Adrenal gland (tissue), 19 donors: ENCODE measurements at places on chromosomes 12 and 14. TPM values are rescaled to one million over a fixed set of nuclear protein-coding genes. Genes with fewer than 3 reads are reported as not detected.

DNA sequence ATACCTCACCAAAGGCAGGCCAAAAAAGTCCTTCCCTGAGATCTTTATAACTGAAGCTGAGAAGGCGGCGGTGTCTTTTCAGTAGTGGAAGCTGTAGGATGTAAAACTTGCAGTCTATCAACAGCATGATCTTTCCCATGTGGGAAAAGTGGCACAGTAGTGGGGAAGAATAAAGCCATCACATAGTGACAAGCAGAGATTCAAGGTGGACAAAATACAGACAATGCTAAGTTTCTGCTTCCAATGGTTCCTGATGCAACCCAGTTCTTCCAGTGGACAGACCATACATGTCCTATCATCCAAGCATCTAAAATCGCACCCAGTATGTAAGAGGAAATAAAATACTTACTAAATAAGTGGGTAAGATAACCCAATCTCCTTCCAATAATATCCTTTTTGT, 4.1 kb downstream of the RPS6KA5 start:
- DNase-seq, result no peak
- no peaks in the 10 kb centered on the region for H3K36me3 ChIP-seq
- peaks cover under 1% of the 10 kb centered on the region for H3K4me1 ChIP-seq
- no peak overlapping the region for H3K27ac ChIP-seq
- H3K27me3 ChIP-seq, result no peaks in the 10 kb centered on the region
- no peak overlapping the region for H3K4me3 ChIP-seq

GLIPR1L1 gene
- total RNA-seq, result not detected

- no peaks in the 10 kb centered on the region for H3K27me3 ChIP-seq
- no peak overlapping the region for H3K27ac ChIP-seq
- H3K36me3 ChIP-seq, result no peaks in the 10 kb centered on the region
- DNase-seq, result peak; percentile 20
These were observed 75.8 kb downstream of the C12orf50 start for GRCh38 chr12:87953256-87953860.

DNA sequence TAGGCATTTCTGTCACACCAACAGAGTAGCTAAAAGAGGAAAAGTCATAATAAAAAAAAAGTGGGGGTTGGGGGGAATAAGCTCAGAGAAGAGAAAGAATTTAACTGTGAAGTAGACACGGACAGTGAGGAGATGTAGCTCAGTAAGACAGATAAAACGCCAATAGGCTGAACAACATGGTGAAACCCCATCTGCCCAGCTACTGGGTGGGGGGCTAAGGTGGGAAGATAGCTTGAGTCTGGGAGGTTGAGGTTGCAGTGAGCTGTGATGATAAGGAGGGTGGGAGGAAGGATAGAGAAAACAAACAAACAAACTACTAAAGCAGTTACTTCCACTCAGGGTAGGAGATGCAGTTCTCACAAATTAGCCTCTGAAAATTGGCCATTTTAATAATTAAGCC, 25.0 kb downstream of the HECTD4 start:
- DNase-seq, result no peak
- H3K4me3 ChIP-seq, result no peak overlapping the region
- H3K4me1 ChIP-seq, result no peaks in the 10 kb centered on the region
- no peak overlapping the region for H3K27ac ChIP-seq
- no peaks in the 10 kb centered on the region for H3K27me3 ChIP-seq

DNAL1 gene
- total RNA-seq, result 5.9 TPM

TMEM63C gene
- total RNA-seq, result 19.7 TPM

GRCh38 chr12:14999695-15000365, 27.0 kb downstream of the PDE6H start:
- no peaks in the 10 kb centered on the region for H3K36me3 ChIP-seq
- H3K4me1 ChIP-seq, result peaks cover 21% of the 10 kb centered on the region
- peak; percentile 60 for DNase-seq
- no peak overlapping the region for H3K4me3 ChIP-seq

DNA sequence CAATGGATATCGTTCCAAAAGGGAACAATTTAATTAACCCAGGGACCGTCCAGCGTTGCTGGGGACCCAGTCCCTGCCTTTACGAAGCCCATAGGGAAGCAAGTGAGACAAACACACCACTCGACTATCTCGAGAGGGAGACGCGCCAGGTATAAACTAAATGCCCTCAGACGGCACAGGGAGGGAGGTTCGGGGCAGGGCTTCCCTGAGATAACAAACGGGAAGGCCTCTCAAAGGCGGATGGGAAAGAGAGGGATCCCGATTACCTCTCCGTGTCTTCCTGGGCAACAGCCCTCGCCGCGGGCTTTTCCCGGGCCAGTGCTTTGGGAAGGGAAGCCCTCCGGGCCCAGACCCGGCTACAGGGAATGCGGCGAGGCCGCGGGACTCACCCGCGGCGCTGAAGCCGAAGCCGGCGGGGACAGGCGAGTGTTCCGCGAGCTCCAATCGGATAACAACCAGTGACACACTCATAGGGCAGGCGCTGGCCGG, 390 bp downstream of the BRAP start:
- peak overlapping the region; percentile 72 for H3K4me3 ChIP-seq
- peak overlapping the region; percentile 85 for H3K27ac ChIP-seq
- DNase-seq, result no peak
- H3K27me3 ChIP-seq, result no peaks in the 10 kb centered on the region
- H3K36me3 ChIP-seq, result no peaks in the 10 kb centered on the region

GRCh38 chr14:23399591-23399990, 8.5 kb downstream of the MYH6 start:
- H3K27me3 ChIP-seq, result no peaks in the 10 kb centered on the region
- no peak overlapping the region for H3K27ac ChIP-seq
- H3K4me3 ChIP-seq, result no peak overlapping the region

DNA sequence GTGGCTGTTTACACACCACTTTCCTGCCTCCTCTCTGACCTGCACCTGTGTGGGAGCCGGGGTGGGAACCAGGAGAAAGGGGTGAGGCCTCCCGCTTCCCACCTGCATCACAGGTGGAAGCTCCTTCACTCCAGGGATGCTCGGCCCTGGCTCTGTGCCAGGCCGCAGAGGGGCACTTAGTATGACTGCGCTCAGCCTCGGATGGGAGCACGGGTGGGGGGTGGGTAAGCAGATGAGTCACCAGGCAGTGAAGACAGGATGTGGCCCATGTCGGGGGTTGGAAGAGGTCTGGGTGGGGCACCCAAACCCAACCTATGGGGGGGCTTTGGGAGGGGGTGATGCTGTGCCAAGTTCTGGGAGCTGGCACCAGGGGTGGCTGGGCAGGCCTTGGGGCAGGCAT, 7.4 kb upstream of the CYP46A1 start:
- H3K27me3 ChIP-seq, result no peaks in the 10 kb centered on the region
- H3K4me3 ChIP-seq, result no peak overlapping the region
- H3K36me3 ChIP-seq, result no peaks in the 10 kb centered on the region
- no peaks in the 10 kb centered on the region for H3K4me1 ChIP-seq
- no peak overlapping the region for H3K27ac ChIP-seq

GRCh38 chr14:52052288-52052943, 16.4 kb downstream of the NID2 start:
- no peak overlapping the region for H3K4me3 ChIP-seq
- H3K36me3 ChIP-seq, result no peaks in the 10 kb centered on the region
- no peak for DNase-seq
- H3K27ac ChIP-seq, result no peak overlapping the region
- H3K27me3 ChIP-seq, result no peaks in the 10 kb centered on the region
- H3K4me1 ChIP-seq, result no peaks in the 10 kb centered on the region

P2RX2 gene
- total RNA-seq, result not detected

GRCh38 chr14:64440494-64440893, 24.8 kb upstream of the AKAP5 start:
- H3K4me1 ChIP-seq, result peaks cover 10% of the 10 kb centered on the region
- H3K27me3 ChIP-seq, result no peaks in the 10 kb centered on the region
- H3K27ac ChIP-seq, result no peak overlapping the region
- no peak for DNase-seq

- no peak for DNase-seq
- no peaks in the 10 kb centered on the region for H3K27me3 ChIP-seq
- no peaks in the 10 kb centered on the region for H3K4me1 ChIP-seq
- no peak overlapping the region for H3K4me3 ChIP-seq
These were observed 45.8 kb downstream of the GNS start for GRCh38 chr12:64713376-64713775.

GRCh38 chr14:20501346-20501745, 4.0 kb upstream of the RNASE10 start:
- H3K36me3 ChIP-seq, result no peaks in the 10 kb centered on the region
- no peak overlapping the region for H3K4me3 ChIP-seq
- H3K27me3 ChIP-seq, result no peaks in the 10 kb centered on the region
- H3K27ac ChIP-seq, result no peak overlapping the region
- DNase-seq, result no peak
- H3K4me1 ChIP-seq, result no peaks in the 10 kb centered on the region

FGF23 gene
- total RNA-seq, result 0.58 TPM

TOMM20L gene
- not detected for total RNA-seq

GRCh38 chr12:51954561-51955361, 3.3 kb downstream of the ACVR1B start:
- no peak for DNase-seq
- H3K27me3 ChIP-seq, result no peaks in the 10 kb centered on the region
- H3K27ac ChIP-seq, result peak overlapping the region; percentile 69

ADCY4 gene
- 12.5 TPM for total RNA-seq

GRCh38 chr12:12190087-12190809, 76.6 kb downstream of the LRP6 start:
- no peak for DNase-seq
- no peaks in the 10 kb centered on the region for H3K4me1 ChIP-seq

MANSC4 gene
- not detected for total RNA-seq

DNA sequence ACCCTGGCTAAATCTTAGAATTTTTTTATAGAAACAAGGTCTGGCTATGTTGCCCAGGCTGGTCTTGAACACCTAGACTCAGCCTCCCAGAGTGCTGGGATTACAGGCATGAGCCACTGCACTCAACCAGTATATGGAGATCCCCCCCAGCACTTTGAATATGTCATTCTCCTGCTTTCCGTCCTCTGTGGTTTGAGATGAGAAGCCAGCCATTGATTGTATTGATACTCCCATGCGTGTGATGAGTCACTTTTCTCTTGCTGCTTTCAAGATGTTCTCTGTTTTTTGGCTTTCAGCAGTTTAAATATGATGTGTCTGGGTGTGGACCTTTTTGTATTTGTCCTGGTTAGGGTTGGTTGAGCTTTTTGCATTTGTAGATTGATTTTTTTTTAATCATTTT, 75.2 kb upstream of the DNM1L start:
- H3K27ac ChIP-seq, result no peak overlapping the region
- no peaks in the 10 kb centered on the region for H3K4me1 ChIP-seq
- no peaks in the 10 kb centered on the region for H3K36me3 ChIP-seq
- no peaks in the 10 kb centered on the region for H3K27me3 ChIP-seq
- DNase-seq, result no peak

GRCh38 chr12:52645982-52646381, 6.0 kb downstream of the KRT2 start:
- no peaks in the 10 kb centered on the region for H3K4me1 ChIP-seq
- H3K27me3 ChIP-seq, result no peaks in the 10 kb centered on the region
- H3K4me3 ChIP-seq, result no peak overlapping the region
- no peaks in the 10 kb centered on the region for H3K36me3 ChIP-seq
- no peak overlapping the region for H3K27ac ChIP-seq

MAP3K9 gene
- total RNA-seq, result 4.3 TPM

DNA sequence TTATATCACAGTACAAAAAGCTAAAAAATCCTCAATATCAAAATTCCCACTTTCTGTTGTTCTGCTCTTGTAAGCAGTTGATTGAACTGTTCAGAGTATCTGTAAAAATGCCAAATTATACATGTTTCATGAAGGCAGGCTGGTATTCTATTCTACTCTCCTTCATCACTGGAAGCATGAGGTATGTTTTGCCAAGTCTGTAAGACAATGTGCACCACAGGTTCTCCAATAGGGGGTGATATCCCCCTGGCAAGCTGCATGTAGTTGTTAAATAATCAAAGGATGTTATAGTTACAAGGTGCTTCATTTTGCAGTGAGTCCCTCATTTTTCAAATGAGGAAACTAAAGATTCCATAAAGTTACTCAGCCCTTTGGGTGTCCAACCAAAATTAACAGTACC, 15.1 kb upstream of the NEK9 start:
- no peak overlapping the region for H3K4me3 ChIP-seq
- H3K27ac ChIP-seq, result peak overlapping the region; percentile 57
- H3K4me1 ChIP-seq, result peaks cover 23% of the 10 kb centered on the region
- H3K36me3 ChIP-seq, result no peaks in the 10 kb centered on the region
- H3K27me3 ChIP-seq, result no peaks in the 10 kb centered on the region

GRCh38 chr14:64536488-64537245, 3.9 kb upstream of the HSPA2 start:
- no peaks in the 10 kb centered on the region for H3K36me3 ChIP-seq
- no peaks in the 10 kb centered on the region for H3K27me3 ChIP-seq
- no peak overlapping the region for H3K4me3 ChIP-seq
- DNase-seq, result no peak
- H3K4me1 ChIP-seq, result no peaks in the 10 kb centered on the region

DNA sequence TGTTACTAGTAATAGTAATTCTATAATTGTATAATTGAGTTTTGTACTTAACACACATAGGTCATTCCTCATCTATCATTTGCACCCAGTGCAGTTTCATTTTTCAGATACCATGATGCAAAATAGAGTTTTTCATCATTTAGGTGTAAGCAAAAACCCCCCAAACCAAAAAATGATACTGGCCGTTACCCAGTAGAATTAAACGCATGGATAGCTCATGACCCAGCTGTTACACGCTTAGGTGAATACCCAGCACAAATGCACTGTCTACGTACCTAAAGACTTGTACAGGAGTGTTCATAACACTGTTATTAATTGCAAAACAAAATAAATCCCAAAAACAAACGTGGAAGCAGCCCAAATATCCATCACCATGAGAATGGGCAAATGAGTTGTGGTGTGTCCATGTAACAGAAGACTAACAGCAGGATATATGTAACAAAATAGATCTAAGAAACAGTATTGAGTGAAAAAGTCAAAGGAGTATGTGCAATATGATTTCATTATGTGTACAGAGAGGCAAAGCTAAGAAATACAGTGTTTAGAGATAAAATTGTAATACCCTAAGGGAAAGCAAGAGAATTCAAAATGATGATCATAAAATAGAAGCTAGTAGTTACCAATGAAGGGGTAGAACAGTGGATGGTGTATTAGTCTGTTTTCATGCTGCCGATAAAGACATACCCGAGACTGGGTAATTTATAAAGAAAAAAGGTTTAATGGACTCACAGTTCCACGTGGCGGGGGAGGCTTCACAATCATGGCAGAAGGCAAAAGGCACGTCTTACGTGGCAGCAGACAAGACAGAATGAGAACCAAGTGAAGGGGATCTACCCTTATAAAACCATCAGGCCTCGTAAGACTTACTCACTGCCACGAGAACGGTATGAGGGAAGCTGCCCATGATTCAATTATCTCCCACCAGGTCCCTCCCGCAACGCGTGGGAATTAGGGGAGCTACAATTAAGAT, 49.8 kb downstream of the EID3 start:
- no peak overlapping the region for H3K27ac ChIP-seq
- no peaks in the 10 kb centered on the region for H3K27me3 ChIP-seq
- no peak overlapping the region for H3K4me3 ChIP-seq

LTA4H gene
- 131 TPM for total RNA-seq

- no peak for DNase-seq
- H3K4me3 ChIP-seq, result no peak overlapping the region
- no peak overlapping the region for H3K27ac ChIP-seq
- no peaks in the 10 kb centered on the region for H3K4me1 ChIP-seq
- H3K27me3 ChIP-seq, result no peaks in the 10 kb centered on the region
- no peaks in the 10 kb centered on the region for H3K36me3 ChIP-seq
These were observed 571.7 kb downstream of the DIO2 start for GRCh38 chr14:79639613-79640012.
